ENCODE measurements at places on chromosomes 5 and 9. TPM values are rescaled to one million over a fixed set of nuclear protein-coding genes. Genes with fewer than 3 reads are reported as not detected.
A peak's percentile ranks its signal among the peaks of the same experiment; 100 is the strongest.

The PRUNE2 gene
- not detected for polyA plus RNA-seq

The GABRA6 gene
- not detected for polyA plus RNA-seq

DNA sequence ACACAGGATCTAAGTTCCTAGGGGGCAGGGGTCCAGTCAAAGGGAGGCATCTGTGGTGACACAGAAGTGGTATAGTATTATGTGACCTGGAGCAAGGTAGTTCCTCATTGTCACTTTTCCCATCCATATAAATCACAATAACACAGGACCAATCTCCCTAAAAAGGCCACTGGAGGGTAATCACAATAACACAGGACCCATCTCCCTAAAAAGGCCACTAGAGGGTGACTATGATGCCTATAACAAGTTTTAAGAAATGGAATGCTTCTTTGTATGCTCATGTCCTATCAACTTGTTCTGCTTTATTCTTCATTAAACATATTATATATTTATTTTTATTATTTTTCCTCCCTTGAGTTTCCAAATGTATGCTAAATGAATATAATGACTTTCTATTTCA, 254.6 kb downstream of the ASTN2 start:
- H3K4me1 ChIP-seq, result no peaks in the 10 kb centered on the region
- H3K27me3 ChIP-seq, result no peaks in the 10 kb centered on the region
- H3K27ac ChIP-seq, result no peak overlapping the region
- H3K4me3 ChIP-seq, result no peak overlapping the region
- no peak for DNase-seq
- no peaks in the 10 kb centered on the region for H3K36me3 ChIP-seq

- H3K4me3 ChIP-seq, result no peak overlapping the region
- H3K27me3 ChIP-seq, result no peaks in the 10 kb centered on the region
- H3K27ac ChIP-seq, result no peak overlapping the region
- no peaks in the 10 kb centered on the region for H3K36me3 ChIP-seq
- peaks cover 29% of the 10 kb centered on the region for H3K4me1 ChIP-seq
Measured at GRCh38 chr9:72873456-72873855, 79.4 kb downstream of the ALDH1A1 start.

GRCh38 chr5:34709861-34710673, 53.9 kb downstream of the RAI14 start:
- H3K27me3 ChIP-seq, result no peaks in the 10 kb centered on the region
- H3K36me3 ChIP-seq, result no peaks in the 10 kb centered on the region
- peaks cover 19% of the 10 kb centered on the region for H3K4me1 ChIP-seq
- H3K27ac ChIP-seq, result peak overlapping the region; percentile 14

DNA sequence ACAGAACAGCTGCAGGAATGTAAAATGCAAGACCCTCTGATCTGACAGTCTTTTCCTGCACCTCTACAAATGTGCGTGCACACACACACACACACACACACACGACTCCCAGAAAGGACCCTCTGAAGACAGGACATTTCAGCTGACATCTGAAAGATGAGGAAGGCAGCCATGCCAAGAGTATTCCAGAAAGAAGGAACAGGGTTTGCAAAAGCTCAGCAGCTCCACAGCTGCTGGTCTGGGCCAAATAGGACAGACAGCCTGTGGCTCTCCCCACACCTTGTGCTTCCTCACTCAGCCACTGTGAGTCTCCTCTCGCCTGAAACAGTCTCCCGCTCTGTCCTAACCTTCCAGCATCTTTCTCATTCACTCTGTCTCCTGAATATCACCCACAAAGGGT, 189.0 kb downstream of the PALM2AKAP2 start:
- H3K27ac ChIP-seq, result no peak overlapping the region
- peak; percentile 6 for DNase-seq
- no peaks in the 10 kb centered on the region for H3K36me3 ChIP-seq

- H3K4me1 ChIP-seq, result peaks cover 60% of the 10 kb centered on the region
- H3K27me3 ChIP-seq, result no peaks in the 10 kb centered on the region
- peak; percentile 46 for DNase-seq
- peaks cover 25% of the 10 kb centered on the region for H3K36me3 ChIP-seq
- H3K4me3 ChIP-seq, result no peak overlapping the region
Measured at GRCh38 chr9:110252509-110253139, 3.7 kb downstream of the TXN start.
